ENCODE measurements at places on chromosomes 5 and 9. TPM values are rescaled to one million over a fixed set of nuclear protein-coding genes. Genes with fewer than 3 reads are reported as not detected.

NFX1 gene
- polyA plus RNA-seq, result 25.9 TPM

BTNL3 gene
- polyA plus RNA-seq, result not detected

C9orf153 gene
- polyA plus RNA-seq, result 0.51 TPM

INSL6 gene
- polyA plus RNA-seq, result 0.55 TPM

IFNA21 gene
- not detected for polyA plus RNA-seq

SLC6A7 gene
- 23.1 TPM for polyA plus RNA-seq

DNA sequence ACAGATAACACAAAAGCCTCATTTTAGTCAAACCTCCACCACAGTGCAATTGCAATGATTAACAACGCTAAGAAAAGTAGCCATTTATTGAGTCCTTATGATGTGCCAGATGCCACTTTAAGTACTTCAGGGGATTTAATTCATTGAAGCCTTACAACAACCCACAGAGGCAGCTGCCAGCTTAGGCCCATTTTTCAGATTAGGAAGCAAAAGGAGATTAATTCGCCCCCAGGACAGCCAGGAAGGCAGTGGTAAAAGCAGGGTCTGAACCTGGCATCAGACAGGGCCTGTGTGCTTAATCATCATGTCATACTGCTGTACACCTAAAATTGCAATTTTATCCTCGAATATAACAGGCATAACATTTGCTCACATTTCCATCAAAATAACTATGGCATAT, 23.9 kb downstream of the MED27 start:
- peaks cover 10% of the 10 kb centered on the region for H3K4me1 ChIP-seq
- no peak overlapping the region for H3K27ac ChIP-seq
- H3K27me3 ChIP-seq, result no peaks in the 10 kb centered on the region
- DNase-seq, result no peak
- H3K4me3 ChIP-seq, result no peak overlapping the region

- H3K27me3 ChIP-seq, result no peaks in the 10 kb centered on the region
- no peak for DNase-seq
- no peak overlapping the region for H3K27ac ChIP-seq
- no peaks in the 10 kb centered on the region for H3K4me1 ChIP-seq
- no peaks in the 10 kb centered on the region for H3K36me3 ChIP-seq
Measured at GRCh38 chr9:73649552-73649951, 497.9 kb downstream of the ANXA1 start.

GRCh38 chr9:104506565-104506964, 2.5 kb downstream of the OR13F1 start:
- H3K4me3 ChIP-seq, result no peak overlapping the region
- no peaks in the 10 kb centered on the region for H3K4me1 ChIP-seq
- no peaks in the 10 kb centered on the region for H3K36me3 ChIP-seq
- no peak for DNase-seq
- H3K27me3 ChIP-seq, result no peaks in the 10 kb centered on the region

DNA sequence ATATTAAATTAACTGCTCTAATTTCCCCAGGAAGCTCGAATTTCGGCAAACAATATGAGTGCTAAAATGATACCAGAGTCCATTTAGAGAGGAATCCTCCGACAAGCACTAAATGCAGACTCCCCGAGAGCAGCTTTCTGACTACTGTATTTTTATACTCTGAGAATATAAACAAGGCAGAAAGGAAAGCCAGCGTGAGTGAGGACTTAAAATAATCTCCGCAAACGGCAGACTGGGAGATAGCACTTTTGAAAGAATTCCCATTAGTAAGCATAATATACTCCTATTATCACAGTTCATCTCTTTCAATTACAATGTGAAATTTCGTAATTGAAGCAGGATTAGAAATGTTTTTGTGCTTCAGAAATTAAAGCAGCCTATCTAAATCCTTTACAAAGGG, 269.4 kb upstream of the PANK3 start:
- no peak overlapping the region for H3K27ac ChIP-seq
- no peak overlapping the region for H3K4me3 ChIP-seq
- H3K27me3 ChIP-seq, result peaks cover 9% of the 10 kb centered on the region
- no peaks in the 10 kb centered on the region for H3K36me3 ChIP-seq
- peaks cover 16% of the 10 kb centered on the region for H3K4me1 ChIP-seq

DNA sequence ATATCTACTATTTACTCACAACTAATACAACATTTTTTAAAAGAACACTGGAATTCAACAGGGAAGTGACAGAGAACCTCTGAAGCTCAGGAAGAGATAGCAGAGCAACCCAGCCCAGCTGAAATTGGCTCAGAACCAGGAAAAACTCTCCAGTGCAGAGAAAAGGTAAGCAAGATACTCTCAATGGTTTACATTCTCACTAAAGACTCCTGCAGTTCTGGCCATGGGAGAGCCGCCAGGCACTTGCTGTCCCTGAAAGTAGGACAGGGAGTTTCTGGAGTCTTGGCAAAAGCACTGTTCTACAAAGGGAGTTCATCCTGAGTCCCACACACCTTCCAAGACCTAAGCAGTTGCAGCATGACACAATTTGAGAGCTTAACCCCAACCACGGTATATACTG, 330.8 kb downstream of the TRIM36 start:
- DNase-seq, result no peak
- no peaks in the 10 kb centered on the region for H3K4me1 ChIP-seq
- H3K27ac ChIP-seq, result no peak overlapping the region
- no peaks in the 10 kb centered on the region for H3K27me3 ChIP-seq
- no peak overlapping the region for H3K4me3 ChIP-seq

DNA sequence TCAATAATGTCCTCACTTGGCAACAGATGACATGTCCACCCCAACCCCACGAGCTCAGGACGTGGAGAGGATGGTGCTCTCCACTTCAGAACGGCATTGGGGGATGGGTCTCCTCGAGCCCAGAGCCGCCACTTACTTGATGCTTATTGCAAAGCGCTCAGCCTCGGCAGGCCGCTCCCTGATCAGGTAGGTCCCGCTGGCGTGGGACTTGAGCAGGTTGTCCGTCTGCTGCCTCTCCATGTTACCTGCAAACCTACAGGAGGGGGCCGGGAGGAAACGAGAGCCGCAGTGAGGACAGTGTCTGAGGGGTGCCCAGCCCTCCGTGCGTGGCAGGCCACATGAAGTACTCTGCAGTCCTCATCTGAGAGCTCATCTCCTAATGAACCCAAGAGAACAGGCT, 36.6 kb upstream of the SARDH start:
- DNase-seq, result no peak
- H3K4me1 ChIP-seq, result no peaks in the 10 kb centered on the region
- no peaks in the 10 kb centered on the region for H3K27me3 ChIP-seq
- no peak overlapping the region for H3K27ac ChIP-seq
- no peak overlapping the region for H3K4me3 ChIP-seq

DNA sequence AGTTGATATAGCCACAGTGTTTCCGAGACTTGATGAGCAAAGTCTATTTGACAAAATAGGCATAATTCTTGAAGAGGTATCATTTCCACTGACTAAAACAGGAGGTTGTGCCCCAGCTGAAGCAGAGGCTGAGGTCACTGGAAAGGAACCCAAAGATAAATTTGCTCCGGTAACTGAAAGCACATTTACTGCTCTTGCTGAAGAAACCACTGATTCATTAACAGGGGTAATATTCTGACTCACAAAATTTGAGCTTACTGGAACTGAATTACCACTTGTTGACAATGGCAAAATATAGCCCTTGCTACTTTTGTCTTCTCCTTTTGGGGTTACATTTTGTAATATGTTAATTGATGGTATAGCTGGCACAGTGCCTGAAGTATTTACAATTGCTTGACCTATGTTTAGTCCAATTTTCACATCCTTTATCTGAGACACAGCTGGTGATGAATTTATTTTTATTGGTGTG, 30.2 kb downstream of the MLANA start:
- no peaks in the 10 kb centered on the region for H3K27me3 ChIP-seq
- H3K27ac ChIP-seq, result no peak overlapping the region
- no peak for DNase-seq
- H3K4me3 ChIP-seq, result no peak overlapping the region
- H3K36me3 ChIP-seq, result peaks cover 6% of the 10 kb centered on the region

DNA sequence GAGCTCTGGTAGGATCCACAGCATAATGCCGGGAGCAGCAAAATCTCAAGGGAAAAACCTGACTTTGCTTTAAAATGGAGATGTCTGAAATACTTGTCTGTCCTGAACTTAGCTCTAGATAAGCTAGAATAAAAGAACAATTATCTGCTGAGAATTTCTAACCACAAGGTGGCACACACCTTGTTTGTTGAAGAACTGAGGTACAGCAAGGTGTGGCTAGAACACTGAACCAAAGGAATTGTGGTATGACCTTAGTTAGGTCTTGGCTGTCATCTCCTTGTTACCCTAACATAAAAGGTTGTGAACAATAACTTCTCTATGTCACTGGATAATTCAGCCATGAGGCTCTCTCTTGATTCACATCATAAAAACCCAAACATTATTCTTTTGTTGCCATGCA, 72.3 kb upstream of the ANXA1 start:
- no peaks in the 10 kb centered on the region for H3K27me3 ChIP-seq
- H3K36me3 ChIP-seq, result no peaks in the 10 kb centered on the region
- H3K27ac ChIP-seq, result no peak overlapping the region
- DNase-seq, result no peak

DNA sequence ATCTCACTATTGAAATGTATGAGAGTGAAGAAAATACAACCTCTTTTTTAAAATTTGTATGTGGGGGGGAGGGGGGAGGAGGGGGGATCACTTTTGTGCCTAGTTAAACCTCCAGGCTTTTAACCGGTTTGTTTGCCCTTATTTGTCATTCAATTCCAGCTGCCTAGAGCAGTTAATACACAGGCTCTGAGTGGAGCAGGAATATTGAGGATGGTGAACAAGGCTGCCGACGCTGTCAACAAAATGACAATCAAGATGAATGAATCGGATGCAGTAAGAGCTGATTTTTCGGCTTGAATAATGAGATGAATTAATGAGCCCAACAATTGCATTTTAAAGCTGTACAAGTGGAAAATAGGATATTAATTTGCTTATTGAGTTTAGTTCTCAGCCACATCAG, 28.7 kb upstream of the SNX24 start:
- H3K4me1 ChIP-seq, result no peaks in the 10 kb centered on the region
- H3K27me3 ChIP-seq, result no peaks in the 10 kb centered on the region
- no peak overlapping the region for H3K27ac ChIP-seq
- H3K36me3 ChIP-seq, result peaks cover 8% of the 10 kb centered on the region
- no peak overlapping the region for H3K4me3 ChIP-seq

DNA sequence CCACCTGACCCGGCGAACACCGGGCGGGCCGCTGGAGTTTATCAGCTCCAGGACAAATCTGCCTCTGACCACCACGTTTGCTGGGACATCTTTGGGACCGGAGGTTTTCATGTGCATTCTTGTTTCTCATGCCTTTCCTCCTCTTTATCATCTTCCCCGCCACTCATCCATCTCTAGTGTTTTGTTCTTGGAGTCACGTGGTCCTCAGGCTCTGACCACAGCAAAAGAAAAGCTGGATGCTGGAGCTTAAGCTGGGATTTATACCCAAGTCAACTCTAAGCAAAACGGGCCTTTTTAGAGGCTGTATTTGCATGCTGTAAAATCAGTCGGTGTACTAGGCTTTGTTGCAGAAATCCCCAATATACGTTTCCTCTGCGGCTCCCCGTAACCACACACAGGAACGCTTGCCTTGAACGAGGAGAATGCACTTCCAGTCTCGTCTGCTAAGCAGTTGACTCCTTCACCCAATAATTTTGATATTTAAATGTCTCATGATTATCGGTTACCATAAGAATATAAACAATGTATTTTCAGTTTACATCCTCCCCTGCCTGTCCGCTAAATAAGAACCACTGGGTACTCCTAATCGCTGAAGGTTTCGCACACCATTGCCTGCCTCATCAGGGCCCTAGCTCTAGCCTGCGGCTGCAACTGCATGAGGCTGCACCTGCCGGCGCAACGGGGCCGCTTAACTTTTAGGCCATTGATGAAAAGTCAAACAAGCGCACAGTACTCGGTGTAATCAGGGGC, 560 bp upstream of the NDUFS6 start:
- peaks cover 26% of the 10 kb centered on the region for H3K4me1 ChIP-seq
- DNase-seq, result peak; percentile 30
- H3K4me3 ChIP-seq, result peak overlapping the region; percentile 80
- H3K27me3 ChIP-seq, result no peaks in the 10 kb centered on the region

DNA sequence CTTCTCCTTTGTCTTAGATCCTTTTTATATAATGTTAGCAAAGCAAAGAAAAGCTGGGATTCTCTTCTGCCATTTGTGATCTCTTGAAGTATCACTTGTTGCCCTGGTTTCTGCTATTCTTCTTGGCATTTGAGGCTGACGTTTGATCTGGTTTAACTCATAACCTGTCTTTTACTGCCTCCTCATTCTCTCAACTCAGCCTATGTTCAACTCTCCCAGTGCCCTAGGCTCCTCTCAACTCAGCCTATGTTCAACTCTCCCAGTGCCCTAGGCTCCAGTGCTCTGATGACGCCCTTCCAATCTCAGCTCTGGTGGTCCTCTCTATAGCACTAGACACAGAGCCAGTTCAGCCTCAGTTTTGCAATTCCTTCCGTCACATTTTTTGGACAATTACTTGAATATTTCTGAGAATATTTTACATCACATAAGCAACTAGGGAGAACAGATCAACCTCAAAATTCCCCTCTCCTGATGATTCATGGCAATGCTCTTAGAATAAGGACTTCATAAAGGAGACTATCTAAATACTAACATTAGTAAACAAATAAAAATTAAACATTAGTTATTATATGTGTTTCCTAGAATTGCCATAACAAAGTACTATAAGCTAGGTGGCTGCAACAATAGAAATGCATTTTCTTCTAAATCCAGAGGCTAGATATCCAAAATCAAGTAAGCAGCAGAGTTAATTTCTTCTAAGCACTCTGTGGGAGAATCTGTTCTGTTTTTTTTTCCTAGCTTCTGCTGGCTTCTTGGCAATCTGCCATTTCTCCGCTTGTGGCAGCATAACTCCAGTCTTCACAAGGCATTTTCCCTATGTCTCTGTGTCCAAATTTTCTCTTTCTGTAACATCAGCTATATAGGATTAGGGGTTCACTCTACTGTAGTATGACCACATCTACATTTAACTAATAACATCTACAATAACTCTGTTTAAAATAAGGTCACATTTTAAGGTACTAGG, 662.1 kb upstream of the FTMT start:
- H3K36me3 ChIP-seq, result no peaks in the 10 kb centered on the region
- no peak overlapping the region for H3K4me3 ChIP-seq
- no peak overlapping the region for H3K27ac ChIP-seq
- H3K4me1 ChIP-seq, result no peaks in the 10 kb centered on the region

GRCh38 chr9:31112491-31112890, 1272.0 kb upstream of the ACO1 start:
- H3K36me3 ChIP-seq, result no peaks in the 10 kb centered on the region
- no peak for DNase-seq
- H3K27me3 ChIP-seq, result no peaks in the 10 kb centered on the region
- no peak overlapping the region for H3K4me3 ChIP-seq
- no peaks in the 10 kb centered on the region for H3K4me1 ChIP-seq

GRCh38 chr9:24007185-24007584, 181.1 kb upstream of the ELAVL2 start:
- H3K4me3 ChIP-seq, result no peak overlapping the region
- no peaks in the 10 kb centered on the region for H3K36me3 ChIP-seq
- H3K27ac ChIP-seq, result no peak overlapping the region

GRCh38 chr5:67012171-67012570, 184.4 kb downstream of the CD180 start:
- H3K4me3 ChIP-seq, result no peak overlapping the region
- H3K27me3 ChIP-seq, result no peaks in the 10 kb centered on the region
- no peaks in the 10 kb centered on the region for H3K36me3 ChIP-seq
- peaks cover 11% of the 10 kb centered on the region for H3K4me1 ChIP-seq
- no peak overlapping the region for H3K27ac ChIP-seq
- DNase-seq, result no peak

GRCh38 chr9:120891245-120891883, 14.4 kb upstream of the PHF19 start:
- no peak overlapping the region for H3K27ac ChIP-seq
- H3K27me3 ChIP-seq, result no peaks in the 10 kb centered on the region
- no peak for DNase-seq
- peaks cover 12% of the 10 kb centered on the region for H3K4me1 ChIP-seq
- no peaks in the 10 kb centered on the region for H3K36me3 ChIP-seq

- peaks cover 47% of the 10 kb centered on the region for H3K4me1 ChIP-seq
- H3K36me3 ChIP-seq, result peaks cover 17% of the 10 kb centered on the region
- no peak overlapping the region for H3K27ac ChIP-seq
- H3K27me3 ChIP-seq, result no peaks in the 10 kb centered on the region
Measured at GRCh38 chr9:136488247-136489214, 5.7 kb upstream of the SEC16A start.
